ENCODE measurements at places on chromosomes 7 and 10. TPM values are rescaled to one million over a fixed set of nuclear protein-coding genes. Genes with fewer than 3 reads are reported as not detected.

FAM241B gene
- total RNA-seq = 9.4 TPM

NAT16 gene
- total RNA-seq = not detected

ATAD1 gene
- total RNA-seq = 45.9 TPM

DNA sequence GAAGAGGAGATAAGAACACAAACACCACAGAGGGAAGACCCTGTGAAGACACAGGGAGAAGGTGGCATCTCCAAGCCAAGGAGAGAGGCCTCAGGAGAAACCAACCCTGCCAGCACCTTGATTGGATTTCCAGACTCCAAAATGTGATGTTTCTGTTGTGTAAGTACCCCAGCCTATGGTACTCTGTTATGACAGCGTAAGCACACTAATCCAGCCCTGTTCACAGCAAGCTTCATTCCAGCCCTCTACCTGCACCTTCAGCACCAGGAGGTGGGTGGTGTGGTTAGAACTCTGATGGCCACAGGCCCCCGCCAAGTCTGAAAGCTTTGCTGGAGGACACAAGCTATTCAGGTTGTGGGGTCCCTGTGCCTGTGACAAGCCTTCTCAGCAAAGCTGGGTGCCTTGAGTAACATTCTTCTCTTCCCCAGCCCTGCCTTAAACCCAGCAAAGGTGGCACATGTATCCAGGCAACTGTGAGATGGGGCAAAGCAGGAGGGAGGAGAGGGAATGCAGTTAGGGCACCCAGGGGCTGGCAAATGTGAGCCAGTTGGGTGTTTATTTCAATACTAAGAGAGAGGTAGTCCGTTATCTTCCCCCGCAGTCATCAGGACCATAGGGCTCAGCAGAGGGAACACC lies 4.5 kb downstream of the VSTM4 start:
- no peak for ATAC-seq

- no peak for ATAC-seq
These were observed 23.0 kb upstream of the RET start for GRCh38 chr10:43053825-43054224.

- no peak for ATAC-seq
These were observed 602.7 kb upstream of the FOXK1 start for GRCh38 chr7:4079366-4079765.
